Activated T-helper 9 cell treated with anti-CD3 and anti-CD28 coated beads, Interleukin-2, amount 50 U/mL, for 16 hours (primary cell): ENCODE measurements at places on chromosomes 16 and 17.

GRCh38 chr16:78478267-78478861 lies 378.9 kb downstream of the WWOX start:
- DNase-seq: no peak

- DNase-seq: no peak
These were observed 31.6 kb upstream of the ERN1 start for GRCh38 chr17:64161380-64162176.

GRCh38 chr17:66169839-66170238 lies 22.1 kb downstream of the CEP112 start:
- no peak for DNase-seq

GRCh38 chr17:76568811-76569221 lies 16.8 kb downstream of the ST6GALNAC2 start:
- DNase-seq: no peak

- no peak for DNase-seq
These were observed 418.7 kb upstream of the DYNLRB2 start for GRCh38 chr16:80122115-80122514.

DNA sequence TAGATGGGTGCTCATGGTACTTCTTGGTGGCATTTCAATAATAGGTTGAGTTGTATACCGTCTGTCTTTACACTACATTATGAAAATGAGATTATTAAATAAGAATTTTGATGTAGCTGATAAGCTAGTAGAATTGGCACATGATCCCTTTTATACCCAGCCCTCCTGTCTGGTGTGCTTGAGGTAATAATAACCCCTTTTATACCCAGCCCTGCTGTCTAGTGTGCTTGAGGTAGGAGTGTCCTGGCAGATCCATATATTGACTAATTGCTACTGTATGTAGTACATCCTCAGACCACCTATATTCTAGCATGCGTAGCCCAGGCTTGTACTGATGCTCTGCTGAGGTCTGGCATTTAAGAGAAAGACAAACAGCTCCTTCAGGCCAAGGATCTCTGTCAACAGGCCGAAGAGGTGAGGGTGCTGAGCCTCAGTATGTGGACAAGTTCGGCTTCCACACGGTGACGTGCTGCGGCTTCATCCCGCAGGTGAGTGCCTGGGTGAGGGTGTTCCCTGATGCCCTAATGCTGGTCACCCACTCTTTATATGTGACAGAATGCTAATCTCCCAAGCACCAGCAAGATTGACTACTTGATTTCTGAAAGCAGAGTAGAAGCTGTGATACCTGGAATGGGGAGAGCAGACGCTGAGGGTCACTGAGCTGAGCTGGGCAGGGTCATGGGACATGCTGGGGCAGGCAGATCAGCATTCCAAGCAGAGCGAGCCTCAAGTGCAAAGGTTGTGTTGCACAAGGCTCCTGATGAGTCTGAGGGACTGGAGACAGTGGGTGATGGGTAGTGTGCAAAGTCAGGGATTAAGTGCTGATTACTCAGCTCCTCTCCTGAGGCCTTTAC lies 5.7 kb downstream of the FN3K start:
- DNase-seq: no peak

- no peak for DNase-seq
These were observed 7.1 kb upstream of the CORO6 start for GRCh38 chr17:29629839-29630238.

DNA sequence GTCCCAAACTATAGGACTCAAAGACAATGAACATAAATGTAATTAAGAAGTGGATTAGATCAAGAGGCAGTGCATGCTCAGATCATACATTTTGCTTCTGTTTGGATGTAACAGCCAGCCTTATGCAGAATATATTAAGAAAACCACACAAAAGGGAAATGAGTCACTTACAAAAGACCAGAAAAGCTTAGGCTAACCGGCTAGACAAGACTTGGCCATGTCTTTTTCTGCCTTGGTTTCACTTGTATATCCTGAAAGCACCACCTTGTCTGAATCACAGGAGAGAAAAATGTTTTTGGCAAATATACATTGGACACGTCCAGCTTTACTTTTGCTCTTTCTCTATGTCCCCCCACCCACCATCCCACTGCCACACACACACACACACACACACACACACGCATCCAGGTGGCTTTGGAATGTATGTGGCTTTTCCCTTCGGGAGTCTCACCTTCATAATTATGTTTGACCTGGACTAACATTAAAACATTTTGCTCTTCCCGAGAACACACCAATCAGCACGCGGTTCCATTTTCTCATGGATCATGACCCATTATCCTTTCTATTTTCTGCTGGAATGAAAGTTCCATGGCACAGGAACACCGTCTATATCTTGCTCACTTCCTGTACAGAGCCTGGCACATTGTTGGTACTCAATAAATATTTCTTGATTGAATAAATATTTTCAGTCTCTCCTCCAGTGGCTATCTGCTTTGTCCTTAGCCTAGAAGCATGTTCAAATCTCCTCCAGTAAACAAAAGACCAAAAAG lies 64.6 kb downstream of the CDK5R1 start:
- no peak for DNase-seq

DNA sequence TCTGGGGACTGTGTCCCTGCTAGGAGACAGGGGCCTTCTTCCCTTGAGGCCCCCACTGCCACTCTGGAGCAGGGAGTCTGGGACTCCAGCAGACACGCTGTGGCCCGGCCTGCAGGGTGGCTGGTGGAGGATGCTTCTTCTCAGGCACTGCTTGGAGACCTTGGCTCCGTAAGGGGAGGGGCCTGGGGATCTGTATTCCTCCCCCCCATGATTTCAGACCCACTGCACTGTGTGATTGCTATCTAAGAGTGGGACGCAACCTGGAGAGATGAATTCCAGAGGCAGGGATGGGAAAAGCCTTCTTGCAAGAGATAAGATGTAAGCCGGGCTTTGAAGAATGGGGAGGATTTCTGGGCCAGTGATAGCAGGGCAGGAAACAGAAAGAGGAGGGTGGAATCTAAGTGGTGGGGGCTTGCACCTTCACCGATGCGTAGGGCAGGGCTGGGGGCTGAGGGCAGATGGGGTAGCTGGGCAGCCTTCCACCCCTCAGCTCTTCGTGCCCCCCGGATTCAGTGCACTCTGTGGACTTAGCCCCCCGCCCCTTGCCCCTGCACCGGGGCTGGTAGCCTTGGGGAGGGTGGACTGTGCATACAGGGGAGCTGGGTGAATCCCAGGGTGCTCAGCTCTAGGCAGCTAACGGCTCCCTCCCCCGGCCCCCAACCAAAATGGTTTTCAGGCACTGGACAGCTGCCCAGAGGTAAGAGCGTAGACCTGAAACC lies 5.2 kb upstream of the GSE1 start:
- no peak for DNase-seq

DNA sequence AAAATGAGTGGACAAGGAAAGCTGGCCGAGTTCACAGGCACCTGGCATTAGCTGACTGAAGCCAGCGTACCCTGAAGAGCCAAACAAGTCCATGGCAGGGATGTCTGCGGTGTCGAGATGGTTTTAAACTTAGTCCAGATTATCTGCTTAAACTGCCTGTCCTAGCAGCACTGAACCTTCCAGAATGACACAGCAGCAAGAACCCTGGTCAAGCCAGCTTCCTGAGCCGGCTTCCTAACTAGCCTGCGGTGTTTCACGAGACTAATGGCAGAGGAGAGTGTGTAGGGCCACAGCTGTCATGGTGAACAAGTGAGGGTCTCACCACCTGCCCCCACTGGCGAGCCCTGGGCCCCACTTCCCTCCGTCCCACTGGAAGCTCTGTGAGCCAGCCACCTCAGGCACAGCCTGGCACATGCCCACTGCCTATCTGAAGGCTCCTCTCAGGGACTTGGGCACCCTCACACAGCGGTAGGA lies 28.8 kb upstream of the MTSS2 start:
- no peak for DNase-seq

GRCh38 chr17:45246861-45247428 lies 14.9 kb downstream of the SPATA32 start:
- no peak for DNase-seq

GRCh38 chr16:23781176-23781575 lies 26.4 kb downstream of the CHP2 start:
- no peak for DNase-seq

DNA sequence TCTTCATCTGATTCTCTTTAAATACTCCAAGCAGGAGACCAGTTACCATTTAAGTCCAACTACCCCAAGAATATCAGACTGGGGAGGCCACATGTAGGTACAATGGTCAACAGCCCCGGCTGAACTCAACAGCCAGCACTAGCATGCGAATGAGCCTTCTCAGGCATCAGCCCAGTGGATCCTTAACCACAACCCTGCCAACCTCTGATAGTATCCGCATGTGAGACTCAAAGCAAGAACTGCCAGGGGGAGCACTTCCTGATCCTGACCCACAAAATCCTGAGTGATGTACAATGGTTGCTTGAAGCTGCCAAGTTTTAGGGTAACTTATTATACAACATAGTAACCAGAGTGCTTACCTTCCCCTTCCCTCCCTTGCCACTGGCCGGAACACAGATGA lies 4.0 kb downstream of the PYY start:
- DNase-seq: no peak

DNA sequence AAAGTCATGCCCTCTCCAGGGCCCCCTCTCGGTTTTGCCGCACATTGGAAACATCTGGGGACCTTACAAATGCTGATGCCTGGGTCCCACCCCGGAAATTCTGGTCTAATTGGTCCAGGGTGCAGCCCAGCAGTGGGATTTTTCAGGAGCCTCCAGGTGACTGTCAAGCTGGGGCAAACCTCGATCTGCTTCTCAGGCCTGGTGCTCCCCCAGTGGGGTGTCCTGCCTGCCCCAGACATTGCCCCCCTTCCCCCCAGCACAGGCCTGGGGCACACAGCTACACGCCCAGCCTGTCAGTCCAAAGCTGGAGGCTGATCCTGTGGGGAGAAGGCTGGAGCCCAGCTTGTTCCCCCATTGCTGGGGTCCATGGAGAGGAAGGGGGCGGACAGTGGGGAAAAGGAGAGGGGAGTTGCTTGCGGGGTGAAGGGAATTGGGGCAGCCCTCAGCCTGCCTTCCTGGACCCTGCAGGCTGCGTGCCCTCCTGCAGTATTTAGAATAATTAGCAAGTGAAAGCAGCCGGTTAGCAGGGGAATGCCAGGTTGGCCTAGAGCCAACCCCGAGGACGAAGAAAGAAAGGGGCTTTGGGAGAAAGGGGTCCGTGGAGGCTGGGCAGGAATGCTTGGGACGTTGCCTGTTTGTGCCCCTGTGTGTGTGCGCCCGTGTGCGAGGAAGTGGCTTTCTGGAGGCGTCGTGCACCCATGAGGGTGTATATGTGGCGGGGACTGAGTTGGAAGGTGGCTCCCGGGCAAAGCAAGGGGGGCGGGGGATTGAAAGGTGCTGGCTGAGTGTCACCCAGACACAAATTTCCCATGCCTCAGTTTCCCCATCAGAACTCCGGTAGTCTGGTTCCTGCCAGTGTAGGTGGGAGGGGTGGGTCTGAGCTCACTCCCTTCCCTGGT lies 5.9 kb downstream of the FOXJ1 start:
- DNase-seq: no peak

GRCh38 chr17:81566461-81567126 lies 14.4 kb upstream of the FAAP100 start:
- no peak for DNase-seq

GRCh38 chr17:80831491-80831890 lies 160.2 kb upstream of the CHMP6 start:
- DNase-seq: no peak

DNA sequence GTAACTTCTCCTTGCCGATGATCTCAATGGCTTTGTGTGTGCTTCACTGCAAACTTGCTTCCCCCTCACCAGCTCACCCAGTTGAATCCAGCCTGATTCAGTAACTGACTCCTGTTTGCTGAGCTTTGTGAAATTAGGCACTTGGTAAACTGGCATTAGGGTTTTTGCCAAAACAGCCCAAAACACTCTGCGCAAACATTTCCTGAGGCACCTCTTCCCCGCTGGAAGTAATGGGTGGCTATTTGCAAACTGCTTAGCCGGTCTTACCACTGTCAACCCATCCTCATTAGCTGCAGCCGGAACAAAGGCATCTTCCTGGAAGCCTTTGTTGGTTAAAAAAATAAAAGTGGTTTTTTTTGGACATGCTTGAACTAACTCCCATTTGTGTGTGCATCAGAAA lies 353.2 kb downstream of the MAF start:
- no peak for DNase-seq

DNA sequence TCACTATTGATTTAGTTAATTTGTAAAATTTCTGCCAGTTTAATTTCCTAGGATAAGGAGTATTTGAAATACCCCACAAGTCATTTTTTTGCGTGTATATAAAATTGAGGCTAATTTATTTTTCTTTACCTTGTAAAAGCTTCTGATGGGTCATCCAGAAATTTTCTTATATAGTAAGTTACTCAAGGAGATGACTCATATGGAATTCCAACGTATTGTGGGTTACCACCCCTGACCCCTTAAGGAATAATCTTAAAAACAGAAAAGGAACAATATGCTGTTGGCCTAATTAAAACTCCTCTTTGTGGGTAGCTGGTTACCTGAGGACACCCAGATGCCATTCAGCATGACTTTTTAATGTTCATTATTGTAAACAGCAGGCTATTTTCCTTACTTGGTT lies 13.6 kb downstream of the HEATR6 start:
- no peak for DNase-seq

DNA sequence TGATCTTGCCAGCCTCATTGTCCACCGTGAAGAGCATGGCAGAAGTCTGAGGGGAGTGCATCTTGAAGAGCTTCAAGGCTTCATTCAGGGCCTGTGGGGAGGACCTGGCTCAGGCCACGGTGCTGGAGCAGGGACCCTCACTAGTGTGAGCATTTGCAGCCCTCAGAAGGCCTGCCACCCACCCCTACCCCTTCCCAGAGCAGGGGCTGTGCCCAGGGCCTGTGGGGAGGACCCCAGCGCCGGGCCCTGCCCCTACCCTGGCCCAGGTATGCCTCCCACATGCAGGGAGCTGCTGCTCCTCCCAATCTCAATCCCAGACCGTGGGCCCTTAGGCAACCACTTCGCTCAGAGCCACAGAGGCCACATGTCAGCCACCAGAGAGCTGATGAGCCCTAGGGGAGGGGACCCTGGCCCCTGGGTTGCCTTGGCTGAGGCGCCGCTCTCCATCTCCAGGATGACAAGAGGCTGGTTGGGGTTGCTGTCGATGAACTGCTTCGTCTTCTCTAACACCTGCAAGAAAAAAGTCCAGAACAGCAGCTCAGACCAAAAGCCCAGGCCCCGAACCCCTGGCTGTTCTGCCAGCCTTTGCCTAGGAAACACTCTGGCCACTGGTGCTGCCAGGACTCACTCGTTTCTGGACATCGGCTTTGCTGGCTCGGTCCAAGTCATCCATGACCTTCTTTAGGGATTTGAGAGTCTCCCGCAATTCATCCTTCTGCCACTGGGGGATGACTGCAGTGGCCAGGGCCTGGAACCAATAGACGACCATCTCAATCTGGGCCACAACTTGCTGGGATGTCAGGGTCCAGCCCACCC lies 1.8 kb upstream of the EXOSC6 start:
- DNase-seq: no peak

DNA sequence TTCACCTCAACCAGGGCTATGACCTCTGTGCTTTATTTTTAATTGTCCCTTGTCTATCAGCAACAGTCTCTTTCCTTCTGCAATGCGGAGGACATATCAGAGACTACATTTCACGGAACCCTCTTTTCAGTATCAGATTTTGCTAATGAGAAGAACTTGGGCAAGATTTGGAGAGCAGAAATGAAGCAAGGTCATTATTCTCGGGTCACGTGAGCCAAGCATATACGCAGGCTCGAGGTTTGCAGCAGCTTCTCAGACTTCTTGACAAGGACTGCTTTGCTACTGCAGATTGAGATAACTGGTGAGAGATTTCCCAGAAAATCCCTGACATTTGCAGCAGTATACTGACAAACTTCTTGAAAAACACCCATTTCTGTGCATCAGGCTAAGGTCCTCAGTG lies 30.4 kb downstream of the ABCA10 start:
- DNase-seq: no peak

GRCh38 chr17:30363715-30364202 lies 15.0 kb upstream of the CPD start:
- peak; percentile 69 for DNase-seq
